ENCODE measurements at places on chromosomes 13 and 19.

- no peak for DNase-seq
Observed at GRCh38 chr13:112887557-112887991, 81.4 kb upstream of the MCF2L start.

- DNase-seq, result no peak
Observed at GRCh38 chr13:108120302-108120701, 95.0 kb downstream of the LIG4 start.

- DNase-seq, result no peak
Observed at GRCh38 chr19:56919308-56919995, 78.9 kb upstream of the PEG3 start.

GRCh38 chr13:111938741-111939665 is 127.9 kb upstream of the SOX1 start:
- no peak for DNase-seq

DNA sequence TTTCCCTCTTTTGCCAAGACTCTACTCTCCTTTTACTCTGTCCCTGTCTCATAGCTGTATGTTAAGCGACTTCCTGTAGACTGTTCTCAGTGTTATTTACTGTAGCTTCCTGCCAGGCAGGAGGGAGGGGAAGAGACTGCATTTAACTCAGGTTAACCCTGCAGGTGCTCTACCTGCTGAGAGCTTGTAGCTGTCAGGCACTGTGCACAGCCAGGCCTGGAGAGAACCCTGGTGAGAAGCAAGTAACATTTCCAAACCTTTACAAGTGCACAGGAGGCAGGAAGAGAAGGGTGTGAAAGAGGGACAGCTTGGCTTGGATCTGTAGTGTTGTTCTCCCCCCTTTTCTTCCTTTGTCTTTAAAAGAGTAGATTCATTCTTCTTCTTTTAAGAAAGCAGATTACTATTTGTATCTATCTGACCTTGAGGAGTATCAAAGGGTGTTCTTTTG is 167.1 kb downstream of the LMO7 start:
- no peak for DNase-seq

- no peak for DNase-seq
Observed at GRCh38 chr19:5037936-5038335, 69.0 kb downstream of the KDM4B start.

- DNase-seq, result no peak
Observed at GRCh38 chr13:46352805-46353204, 34.2 kb downstream of the RUBCNL start.

GRCh38 chr19:8576273-8576993 is 809 bp downstream of the MYO1F start:
- DNase-seq, result peak; percentile 2

- no peak for DNase-seq
Observed at GRCh38 chr19:1671716-1672037, 19.3 kb upstream of the TCF3 start.

- DNase-seq, result no peak
Observed at GRCh38 chr19:32869369-32869965, at the start of gene SLC7A9. TSS of gene SLC7A9 (minus strand) at chr19:32869767. CDS start at chr19:32868534, 1,233 bp downstream.

DNA sequence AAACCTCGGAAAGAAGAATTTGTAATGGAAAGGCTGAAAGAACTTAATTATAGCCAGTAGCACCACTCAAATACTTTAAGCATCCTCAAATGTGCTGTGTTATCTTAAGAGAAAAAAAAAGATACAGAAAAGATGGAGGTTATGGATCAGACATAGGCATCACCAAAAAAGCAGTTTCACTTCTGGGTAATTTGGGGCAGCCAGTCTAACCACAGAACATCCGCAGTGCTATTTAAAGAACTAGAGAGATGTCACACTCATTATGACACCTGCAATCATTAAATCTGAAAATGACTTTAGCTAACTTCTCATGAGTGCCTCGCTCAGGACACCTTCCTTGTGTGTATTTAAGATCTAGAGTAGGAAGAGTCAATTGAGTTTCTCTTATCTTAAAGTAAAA is 211.8 kb downstream of the RBM26 start:
- DNase-seq, result no peak

- DNase-seq, result no peak
Observed at GRCh38 chr19:6680141-6680540, 10.2 kb upstream of the TNFSF14 start.

DNA sequence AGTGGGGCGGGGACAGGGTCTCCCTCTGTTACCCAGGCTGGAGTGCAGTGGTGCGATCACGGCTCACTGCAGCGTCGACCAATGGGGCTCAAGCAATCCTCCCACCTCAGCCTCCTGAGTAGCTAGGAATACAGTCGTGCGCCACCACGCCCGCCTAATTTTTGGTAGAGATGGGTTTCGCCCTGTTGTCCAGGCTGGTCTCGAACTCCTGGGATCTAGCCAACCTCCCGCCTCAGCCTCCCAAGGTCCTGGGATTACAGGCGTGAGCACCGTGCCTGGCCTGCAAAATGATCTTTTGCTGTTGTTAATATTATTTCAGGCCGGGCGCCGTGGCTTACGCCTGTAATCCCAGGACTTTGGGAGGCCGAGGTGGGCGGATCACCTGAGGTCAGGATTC is 621 bp upstream of the TGDS start:
- DNase-seq, result no peak

DNA sequence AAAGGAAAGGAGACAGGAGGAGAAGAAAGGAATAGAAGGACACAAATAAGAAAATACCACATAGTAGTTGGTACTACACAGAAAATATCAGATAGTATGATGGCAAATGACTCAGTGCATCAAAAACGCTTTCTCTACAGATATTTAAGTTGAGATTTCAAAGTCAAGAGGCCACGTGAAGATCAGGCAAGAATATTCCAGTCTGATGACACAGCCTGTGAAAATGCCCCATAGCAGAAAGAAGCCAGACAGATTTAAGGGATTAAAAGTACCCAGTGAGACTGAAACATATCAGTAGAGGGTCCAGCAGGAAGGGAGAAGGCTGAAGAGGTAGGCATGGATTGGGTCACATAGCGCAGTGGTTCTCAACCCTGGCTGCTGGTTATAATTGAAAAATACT is 113.7 kb downstream of the VWA8 start:
- DNase-seq, result no peak

DNA sequence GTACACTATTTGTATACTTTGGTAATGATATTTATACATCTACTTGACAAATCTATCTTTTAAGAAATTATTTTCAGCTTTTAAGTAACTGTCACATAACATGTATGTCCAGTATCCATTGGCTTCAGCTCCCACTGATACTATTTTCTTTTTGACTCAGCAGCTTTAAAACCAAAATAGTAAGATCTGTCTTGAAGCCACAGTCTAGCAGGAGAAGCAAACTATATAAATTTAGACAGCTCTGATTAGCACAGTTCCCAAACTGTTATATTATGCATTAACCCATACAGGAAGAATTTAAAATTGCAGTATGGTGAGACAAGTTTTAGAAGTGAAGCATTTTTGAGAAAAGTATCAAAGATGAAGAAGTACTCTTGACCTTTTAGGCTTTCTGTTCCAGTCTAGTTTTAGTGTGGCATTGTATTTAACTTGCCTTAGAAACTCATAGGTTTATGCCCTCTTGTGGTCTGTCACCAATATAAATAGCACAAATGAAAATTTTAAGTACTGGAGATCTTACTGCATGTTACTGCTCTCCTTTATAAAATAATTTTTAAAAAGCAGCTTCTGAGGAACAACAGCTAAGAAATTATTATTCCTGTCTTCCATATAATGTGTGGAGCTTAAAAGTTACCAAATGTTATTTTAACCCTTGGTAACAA is 24.7 kb downstream of the URI1 start:
- DNase-seq, result peak; percentile 56

DNA sequence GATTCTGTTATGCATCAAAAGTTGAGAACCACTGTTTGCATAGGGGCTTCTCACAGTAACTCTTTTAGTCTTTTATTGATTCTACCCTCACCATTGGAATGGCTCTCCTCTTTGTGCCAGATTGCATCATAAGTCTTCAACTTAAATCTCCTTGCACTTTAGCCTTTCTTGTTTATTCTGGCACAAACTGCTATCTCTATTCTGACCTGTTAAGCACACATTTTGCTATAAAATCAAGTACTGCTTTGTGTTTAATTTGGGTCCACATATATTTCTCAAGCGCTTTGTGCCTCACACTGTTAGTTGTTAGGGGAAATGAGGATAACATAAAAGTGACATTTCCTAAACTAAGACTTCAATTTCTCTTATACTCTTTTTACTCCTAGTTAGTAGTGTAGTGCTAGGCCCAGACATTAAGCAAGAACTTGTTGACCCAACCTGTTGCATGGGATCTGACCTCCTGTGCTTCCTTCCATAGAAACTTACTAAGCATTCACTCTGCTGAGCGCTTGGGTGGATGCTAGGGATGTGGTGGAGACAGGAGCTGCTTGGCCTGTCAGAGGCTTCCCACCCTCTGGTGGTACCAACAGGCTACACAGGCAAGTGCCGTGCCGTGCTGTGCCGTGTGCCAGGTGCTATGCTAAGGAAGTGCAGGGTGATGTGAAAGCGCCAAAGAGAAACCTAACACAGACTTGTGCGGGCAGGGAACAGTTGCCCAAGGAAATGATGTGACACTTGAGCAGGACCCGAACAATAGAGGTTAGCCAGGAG is 1.2 kb downstream of the UTP14C start:
- DNase-seq, result no peak

DNA sequence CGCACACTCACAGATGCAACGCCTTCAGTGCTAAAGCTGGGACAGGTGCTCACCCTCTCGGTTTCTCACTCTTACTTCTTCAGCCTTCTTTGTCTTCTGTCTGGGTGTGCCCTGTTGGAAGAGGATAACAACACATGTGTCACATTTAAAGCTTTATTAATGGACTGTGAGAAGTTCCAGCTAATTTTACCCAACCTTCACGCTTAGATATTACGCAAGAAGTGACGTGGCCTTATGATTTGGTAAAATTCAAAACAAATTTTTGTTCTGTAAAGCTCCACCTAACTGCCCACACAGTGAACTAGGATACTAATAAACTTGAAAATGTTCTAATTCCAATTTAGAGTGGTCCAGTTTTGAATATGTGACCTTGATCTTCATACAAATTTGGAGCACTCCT is 66.7 kb upstream of the LRCH1 start:
- DNase-seq, result no peak

- no peak for DNase-seq
Observed at GRCh38 chr13:49622174-49622946, 5.9 kb upstream of the ARL11 start.

- no peak for DNase-seq
Observed at GRCh38 chr19:43430142-43430710, 15.5 kb downstream of the TEX101 start.

- no peak for DNase-seq
Observed at GRCh38 chr19:18763674-18764590, 27.2 kb downstream of the COMP start.

DNA sequence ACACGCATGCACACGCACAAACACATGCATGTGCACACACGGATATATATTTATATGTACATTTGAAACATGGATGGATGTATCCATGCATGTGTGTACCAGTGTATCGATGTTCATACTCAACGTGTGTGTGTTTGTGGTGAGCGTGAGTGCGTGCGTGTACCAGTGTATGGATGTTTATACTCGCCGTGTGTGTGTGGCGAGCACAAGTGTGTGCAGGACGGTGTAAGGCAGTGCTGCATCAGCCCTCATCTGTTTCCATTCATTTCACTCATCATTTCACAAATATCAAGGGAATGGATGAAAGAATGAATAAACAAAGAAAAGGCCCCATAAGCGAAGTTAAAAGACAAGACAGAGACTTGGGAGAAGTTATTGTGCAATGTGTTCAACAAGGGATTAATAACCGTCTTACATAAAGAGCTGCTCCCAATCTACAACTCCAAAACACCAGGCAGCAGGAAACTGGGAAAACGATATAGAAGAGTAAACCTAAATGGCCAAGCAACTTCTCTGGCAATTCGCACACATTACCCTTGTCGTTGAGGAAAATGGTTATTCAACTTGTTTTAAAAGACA is 21.7 kb upstream of the MIER2 start:
- DNase-seq, result no peak

- no peak for DNase-seq
Observed at GRCh38 chr13:34159946-34160345, 342.0 kb downstream of the RFC3 start.

DNA sequence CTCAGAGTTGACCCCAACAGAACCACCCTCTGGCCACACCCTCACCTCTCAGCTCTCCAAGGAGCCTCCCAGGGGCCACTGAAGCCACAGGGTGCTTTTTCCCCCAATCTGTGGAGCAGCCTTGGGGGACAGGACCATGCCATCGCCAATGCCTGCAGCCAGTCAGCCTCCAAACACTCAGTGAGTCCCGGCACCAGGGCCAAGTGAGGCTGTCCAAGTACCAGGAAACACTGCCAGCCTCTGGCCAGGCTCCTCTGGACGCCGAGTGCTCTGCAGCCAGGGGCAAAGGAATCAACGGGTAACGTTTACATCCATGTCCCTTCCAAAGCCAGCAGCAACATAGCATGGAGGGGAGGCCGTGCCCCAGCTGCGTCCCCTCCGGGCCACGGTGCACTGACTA is 9.5 kb upstream of the COMP start:
- DNase-seq, result peak; percentile 12

DNA sequence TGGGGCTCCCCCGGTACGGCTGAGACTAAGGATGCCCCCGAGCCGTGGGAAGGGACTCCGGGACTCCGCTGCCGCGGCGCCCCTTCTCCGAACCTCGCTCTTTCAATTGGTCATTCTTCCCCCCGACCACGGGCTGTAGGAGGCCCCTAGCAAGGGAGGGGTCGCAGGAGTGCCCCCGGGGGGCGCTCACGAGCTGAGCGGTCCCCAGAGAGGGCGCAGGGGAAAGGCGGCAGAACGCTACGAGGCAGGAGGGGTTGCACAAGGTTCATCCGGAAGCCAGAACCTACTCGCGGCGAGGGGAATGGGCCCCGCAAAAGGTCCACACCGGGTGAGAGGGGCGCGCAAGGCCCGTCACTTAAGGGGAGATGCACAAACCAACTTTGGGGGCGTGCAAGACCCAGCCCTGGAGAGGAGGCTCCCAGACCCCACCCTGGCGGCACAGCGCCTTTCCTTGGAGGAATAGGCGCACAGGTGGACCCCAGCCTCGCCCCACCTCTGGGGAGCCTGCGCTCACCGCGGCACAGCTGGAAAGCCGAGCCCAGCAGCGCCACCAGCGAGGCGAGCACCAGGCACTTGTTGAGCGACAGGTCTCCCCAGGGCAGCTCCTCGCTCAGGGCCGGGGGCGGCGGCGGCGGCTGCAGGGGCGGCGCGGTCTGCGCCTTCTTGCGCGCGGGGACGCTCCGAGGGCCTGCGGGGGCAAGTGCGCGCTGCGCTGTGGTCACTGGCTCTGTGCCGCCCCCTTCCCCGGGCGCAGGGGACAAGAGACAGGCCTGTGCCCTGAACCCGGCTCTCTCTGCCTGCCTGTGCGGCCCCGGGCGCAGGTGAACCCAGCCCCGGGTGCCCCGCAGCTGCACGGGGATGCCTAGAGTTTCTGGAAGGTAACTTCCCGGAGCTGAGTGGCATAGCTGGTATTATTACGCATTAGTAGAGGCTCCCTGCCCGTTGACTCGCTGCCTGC is 2.8 kb downstream of the JSRP1 start:
- DNase-seq, result no peak

GRCh38 chr13:106034201-106034600 is 501.3 kb downstream of the EFNB2 start:
- no peak for DNase-seq

- DNase-seq, result no peak
Observed at GRCh38 chr13:46561691-46562090, 8.7 kb downstream of the LRCH1 start.

Data from midbrain (tissue), 1 donor.